ENCODE measurements at places on chromosomes 3 and 15.

DNA sequence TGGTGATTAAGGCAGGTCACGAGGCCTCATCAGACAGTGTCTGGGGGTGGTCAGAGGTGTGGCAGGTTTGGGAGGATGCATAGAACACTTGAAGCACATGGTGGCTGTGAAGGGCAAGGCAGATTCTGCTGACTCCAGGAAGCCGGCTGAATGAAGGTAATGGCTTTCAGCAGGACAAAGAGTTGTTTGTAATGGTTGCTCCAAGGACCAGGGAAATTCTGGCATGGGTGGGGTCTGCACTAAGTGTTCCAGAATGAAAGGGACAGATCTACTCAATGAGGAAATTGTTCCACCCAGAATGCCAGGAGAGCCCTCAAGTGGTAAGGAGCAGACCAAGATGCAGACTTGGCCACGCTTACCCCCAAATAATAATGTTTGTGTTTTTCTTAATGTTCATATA lies 70.7 kb upstream of the ACAD9 start:
- no peak for DNase-seq

DNA sequence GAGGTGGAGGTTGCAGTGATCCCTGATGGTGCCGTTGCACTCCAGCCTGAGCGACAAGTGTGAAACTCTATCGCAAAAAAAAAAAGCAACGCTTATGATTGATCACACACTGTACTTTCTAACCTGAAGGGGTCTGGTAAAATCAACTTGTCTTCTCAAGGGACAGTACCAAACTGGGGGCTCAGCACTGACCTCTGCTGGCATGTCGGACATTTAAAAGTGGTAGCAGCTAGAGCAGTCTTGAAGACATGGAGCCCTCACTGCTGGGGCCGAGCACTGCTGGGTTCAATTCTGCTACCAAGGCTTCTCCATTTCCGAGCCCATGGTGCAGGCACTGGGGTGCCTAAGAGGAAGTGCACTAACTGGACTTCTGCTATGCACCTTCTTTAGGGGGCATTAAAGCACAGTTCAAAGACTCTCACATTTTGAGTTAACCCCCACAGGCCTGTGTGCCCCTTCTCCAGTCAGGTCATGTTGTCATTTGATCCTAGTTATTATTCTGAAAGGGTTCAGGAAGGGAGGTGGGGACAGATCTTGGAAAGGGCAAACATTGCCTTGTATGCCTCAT lies 26.4 kb upstream of the LAMP3 start:
- DNase-seq: peak; percentile 40

DNA sequence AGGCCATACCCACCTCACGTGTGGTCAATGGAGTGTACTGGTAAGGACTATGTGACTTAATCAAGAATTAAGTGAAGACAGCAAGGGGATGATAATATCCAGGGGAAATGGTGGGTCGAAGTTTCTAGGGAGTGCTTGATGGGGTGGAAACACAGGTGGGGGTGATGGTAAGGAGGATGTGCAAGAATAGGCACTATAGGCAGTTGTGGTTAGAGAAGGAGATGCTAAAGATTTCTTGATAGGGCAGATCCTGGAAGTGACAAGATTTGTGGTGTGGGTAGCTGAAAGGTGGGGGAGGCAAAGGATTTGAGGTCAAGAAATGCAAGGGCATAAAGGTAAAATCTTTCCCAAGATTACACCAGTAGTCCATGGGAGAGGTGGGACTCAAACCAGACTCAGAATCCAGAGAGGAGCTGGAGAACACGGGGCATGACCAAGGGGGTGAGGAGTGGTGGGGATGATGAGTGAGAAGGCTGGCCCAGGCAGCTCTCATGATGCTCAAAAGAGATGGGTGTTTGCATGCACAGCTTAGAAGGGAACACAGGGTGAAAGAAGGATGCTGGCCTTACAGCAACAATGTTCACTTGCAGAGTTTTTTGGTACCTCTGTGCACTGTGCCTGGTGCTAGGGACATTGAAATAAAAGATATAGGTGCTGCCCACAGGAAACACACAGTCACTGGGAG lies 78.4 kb downstream of the CCR1 start:
- no peak for DNase-seq

- DNase-seq: no peak
Measured at GRCh38 chr3:72434296-72434695, 413.9 kb downstream of the SHQ1 start.

GRCh38 chr3:141507392-141508066 lies 20.7 kb downstream of the RASA2 start:
- DNase-seq: no peak
